Type B pancreatic cell (in vitro differentiated cells): ENCODE measurements at places on chromosomes 6 and 20.

DNA sequence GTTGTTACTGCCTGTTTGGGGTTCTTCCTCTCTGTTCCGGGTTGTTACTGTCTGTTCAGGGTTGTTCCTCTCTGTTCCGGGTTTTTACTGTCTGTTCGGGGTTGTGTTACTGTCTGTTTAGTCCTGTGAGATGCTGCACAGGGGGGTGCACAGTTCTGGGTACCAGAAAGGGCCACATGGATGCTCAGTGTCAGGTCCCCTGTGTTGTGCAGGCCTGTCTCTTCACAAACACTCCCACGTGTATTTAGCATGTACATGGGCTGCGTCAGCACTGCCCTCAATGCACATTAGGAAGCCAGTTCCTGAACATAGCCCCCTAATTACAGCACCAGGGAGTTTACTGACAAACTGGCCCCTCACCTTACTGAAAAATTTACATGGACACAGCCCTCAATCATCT lies 118.5 kb downstream of the DLL1 start:
- DNase-seq: peak; percentile 34

DNA sequence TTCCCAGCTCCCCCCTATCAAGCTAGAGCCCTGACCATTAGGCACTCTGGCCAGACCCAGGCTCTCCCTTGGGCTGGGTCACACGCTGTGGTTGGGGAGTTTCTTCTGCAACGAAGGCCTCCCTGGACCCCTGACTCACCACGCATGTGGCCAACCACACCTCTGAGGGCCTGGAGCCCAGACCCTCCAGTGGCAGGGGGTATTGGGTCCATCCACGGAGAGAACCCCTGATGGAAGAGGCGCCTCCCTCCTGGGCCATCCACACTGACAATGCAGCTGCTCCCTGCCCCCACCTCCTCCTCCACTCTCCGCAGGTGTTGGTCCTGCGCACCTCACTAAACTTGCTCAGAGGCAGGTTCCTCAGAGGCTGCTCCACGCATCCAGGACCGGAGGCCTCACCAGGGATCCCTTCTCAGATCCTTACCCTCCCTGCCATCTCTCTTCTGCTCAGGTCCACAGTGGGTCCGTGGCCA lies 125.4 kb downstream of the RNASET2 start:
- no peak for DNase-seq

DNA sequence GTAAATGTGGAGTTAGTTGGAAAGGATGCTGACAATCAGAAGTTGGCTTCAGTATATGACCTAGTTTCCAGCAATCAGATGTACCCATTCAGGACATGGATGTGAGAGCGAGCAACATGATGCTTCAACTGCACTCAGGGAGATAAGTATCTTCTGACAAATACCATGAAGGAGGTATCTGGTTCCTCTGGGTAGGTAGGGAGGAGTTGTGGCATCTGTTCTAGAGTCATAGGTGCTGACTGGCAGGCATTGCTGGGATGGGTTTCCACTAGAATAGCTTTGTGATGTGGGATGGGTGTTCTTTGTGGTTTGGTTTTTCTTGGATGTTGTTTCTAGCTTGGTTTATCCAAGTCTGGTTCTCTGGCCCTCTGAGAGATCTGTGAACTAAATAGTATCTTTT lies 3.9 kb upstream of the REV3L start:
- DNase-seq: no peak

- DNase-seq: no peak
Measured at GRCh38 chr20:48390981-48391380, 436.8 kb downstream of the PREX1 start.

- no peak for DNase-seq
Measured at GRCh38 chr6:39100358-39100757, 14.6 kb downstream of the SAYSD1 start.

- DNase-seq: no peak
Measured at GRCh38 chr20:53668992-53669391, 75.4 kb upstream of the ZNF217 start.

- no peak for DNase-seq
Measured at GRCh38 chr20:23622839-23623343, 14.9 kb downstream of the CST3 start.
